ENCODE measurements at places on chromosomes 11 and 22.

DNA sequence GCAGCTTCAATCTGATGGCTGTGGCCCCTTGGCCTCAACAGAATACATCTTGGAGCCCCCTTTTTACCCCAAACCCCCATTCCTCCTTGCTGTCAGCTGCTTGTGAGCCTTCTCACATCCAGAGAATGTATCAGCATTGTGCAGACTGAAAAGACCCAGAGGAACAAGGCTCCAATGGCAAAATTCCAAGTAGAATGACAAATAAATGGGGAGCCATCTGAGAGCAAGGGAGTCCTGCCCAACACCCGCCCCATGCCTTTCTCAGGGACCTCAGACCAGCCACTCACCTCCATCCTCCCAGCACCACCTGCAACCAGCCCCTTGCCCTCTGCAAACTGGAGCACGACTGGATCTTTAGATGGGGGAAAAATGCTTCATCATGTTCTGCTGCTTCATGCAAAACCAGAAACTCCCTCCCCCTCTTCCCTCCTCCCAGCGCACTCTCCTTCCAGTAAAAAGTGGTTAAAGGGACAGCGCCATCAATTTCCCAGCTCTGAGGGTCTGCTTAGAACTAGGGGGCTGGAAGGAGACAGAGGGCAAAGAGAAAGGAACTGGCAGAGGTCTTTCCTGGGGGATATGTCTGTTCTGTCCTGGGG, 2.2 kb upstream of the NEFH start:
- DNase-seq = no peak

DNA sequence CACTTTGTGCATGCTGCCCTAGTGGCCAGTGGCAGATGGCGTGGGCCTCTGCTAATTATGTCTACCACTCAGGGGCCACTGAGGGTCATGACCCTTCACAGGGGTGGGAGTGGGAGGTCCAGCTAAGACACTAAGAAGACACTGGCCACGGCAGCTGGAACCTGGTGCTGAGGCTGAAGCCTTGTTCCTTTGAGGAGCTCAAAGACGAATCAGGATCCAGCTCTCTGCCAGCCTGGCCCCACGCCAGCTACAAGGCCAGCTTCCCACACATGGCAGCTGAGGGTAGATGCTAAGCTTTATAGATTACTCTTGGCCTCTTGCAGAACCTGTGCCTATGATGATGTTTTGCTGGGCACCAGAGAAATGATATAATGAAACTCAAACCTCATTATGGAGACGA, 226.3 kb downstream of the DSCAML1 start:
- no peak for DNase-seq

DNA sequence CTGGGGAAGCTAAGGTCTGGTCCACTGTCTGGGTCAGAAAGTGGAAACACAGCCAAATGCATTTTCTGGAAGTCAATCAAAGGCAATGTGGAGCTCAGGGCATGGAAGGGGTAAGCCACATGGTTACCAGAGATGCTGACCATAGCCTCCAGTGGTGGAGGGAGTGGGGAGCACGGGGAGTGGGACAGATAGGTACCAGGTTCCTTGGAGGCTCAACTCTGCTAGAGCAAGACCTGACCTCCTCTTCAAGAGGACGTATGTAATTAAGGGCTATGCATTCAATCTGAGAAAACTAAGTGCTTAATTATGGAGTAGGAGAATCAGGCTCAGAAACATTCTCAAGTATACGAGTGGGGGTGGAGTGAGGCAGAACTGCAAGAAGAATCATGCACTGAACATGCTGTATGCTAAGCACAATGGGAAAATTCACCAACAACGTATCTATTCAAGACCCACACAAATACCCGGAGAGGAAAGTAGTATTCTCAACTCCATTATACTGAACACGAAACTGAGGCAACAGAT, 65.2 kb upstream of the PHOX2A start:
- DNase-seq = no peak

DNA sequence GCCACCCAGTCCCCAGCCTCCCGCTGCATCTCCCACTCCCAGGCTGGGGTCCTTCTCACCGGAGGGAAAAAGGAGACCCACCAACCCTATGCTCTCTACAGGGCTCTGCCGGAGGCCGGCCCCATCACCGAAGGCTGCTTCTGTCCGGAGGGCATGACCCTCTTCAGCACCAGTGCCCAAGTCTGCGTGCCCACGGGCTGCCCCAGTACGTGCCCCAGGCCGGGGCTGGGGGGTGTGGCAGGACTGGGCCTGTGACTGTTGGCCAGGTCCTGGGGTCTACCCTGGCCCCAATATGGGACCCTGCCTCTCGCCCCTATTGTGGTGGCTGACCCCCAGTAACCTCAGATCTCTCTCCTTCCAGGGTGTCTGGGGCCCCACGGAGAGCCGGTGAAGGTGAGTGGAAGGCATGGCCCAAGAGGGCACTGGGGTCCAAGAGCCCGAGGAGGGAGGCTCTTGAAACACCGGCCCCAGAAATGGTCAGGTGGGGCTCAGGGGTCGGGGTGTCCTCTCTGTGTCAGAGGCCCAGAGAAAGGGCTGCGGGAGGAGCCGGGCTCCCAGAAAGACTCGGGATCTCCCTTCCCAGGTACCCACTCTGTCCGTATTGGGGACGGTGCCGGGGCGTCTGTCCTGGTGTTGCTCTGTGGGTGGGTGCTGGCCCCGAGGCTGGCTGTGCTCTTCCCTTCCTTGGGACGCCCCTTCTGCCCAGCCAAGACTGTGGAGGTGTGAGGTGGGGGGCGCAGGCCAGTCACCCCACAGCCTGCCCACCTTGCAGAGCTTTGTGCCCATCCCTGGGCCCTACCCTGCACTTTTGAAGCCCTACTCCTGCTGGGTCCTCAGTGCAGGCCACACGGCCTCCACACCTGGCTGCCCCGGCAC, 26.1 kb upstream of the MUC5B start:
- DNase-seq = no peak

DNA sequence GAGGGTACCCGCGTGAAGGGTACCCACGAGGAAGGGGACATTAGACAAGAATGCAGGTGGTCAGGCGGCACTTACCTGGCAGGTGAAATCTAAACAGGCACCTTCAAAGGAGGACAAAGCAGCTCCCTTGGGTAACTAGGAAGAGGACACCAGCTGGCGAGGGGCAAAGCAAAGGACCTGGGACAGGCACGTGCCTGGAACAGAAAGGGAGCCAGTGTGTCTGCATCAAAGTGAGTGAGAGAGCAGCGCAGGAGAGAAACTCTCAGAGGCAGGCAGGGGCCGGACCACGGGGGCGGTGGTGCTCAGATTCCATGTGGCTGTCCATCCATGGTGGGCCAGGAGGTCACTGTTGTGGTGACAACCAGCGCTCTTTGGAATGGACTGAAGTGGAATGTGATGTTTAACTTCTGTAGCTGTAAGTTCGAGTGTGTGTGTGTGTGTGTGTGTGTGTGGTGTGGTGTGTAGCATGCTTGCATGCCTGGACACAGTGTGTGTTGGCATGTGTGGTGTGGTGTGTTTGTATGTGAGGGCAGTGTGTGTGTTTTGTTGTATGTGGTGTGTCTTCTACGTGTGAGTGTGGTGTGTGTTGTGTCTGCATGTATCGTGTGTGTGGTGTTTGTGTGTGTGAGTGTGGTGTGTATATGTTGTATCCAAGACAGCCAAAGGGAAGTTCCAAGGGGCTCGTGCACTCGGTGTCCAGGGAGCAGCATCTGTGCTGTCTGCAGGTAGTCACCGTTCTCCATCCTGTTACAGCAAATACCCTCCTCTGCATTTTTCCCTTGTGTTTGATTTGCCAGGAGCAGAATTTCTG, 86.4 kb downstream of the CDKN1C start:
- DNase-seq = no peak

- no peak for DNase-seq
Measured at GRCh38 chr22:30876915-30877553, 91.5 kb downstream of the MORC2 start.

DNA sequence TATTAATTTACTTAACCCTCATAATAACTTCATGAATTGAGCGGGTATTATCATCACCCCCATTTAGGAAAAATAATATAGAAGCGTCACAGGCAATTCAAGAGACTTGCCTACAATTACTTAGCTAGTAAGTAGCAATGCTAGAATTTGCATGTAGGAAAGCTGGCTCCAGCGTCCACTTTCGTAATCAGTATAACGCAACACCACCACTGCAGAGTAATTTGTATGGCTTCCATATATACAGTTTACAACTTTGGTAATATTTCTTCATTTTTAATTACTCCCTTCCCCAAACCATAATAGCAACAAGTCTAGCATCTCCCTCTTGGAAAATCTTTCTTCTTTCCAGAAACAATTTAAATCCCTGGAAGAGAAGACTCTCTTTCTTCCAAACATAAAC, 89.9 kb upstream of the OR5AK2 start:
- no peak for DNase-seq

- DNase-seq = no peak
Measured at GRCh38 chr22:38566726-38567504, 3.1 kb downstream of the DMC1 start.

DNA sequence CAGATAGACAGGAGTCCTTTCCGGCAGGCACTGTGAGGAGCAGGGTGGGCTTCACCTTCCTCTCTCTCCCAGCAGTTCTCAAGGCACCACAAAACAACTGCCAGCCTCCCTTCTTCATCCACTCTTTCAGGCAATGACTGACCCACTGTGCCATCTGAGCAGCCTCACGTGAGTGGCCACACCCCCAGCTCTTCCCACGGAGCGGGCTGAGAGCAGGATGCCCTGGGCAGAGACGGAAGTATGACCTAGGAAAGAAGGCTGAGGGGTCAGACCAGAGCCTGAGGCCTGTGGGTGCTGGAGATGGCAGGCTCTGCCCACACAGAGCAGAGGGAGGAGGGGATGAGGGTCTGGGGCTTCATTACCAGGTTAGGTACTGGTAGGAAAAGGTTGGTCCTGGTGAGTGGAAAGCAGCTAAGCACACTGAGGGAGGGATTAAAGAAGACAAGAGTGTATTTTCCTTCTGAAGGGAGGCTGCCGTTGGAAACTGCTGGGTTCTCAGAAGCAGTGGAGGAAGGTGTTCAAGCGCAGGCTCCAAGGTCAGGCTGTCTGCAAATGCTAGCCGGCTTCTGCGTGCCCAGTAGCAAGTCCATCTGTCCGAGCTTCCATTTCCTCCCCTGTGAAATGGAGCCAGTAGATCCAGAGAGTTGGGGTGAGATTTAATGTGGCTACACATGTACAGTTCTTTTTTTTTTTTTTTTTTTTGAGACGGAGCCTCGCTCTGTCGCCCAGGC, 4.6 kb downstream of the NLRP6 start:
- DNase-seq = no peak

- no peak for DNase-seq
Measured at GRCh38 chr11:87252869-87253268, 215.1 kb downstream of the TMEM135 start.

DNA sequence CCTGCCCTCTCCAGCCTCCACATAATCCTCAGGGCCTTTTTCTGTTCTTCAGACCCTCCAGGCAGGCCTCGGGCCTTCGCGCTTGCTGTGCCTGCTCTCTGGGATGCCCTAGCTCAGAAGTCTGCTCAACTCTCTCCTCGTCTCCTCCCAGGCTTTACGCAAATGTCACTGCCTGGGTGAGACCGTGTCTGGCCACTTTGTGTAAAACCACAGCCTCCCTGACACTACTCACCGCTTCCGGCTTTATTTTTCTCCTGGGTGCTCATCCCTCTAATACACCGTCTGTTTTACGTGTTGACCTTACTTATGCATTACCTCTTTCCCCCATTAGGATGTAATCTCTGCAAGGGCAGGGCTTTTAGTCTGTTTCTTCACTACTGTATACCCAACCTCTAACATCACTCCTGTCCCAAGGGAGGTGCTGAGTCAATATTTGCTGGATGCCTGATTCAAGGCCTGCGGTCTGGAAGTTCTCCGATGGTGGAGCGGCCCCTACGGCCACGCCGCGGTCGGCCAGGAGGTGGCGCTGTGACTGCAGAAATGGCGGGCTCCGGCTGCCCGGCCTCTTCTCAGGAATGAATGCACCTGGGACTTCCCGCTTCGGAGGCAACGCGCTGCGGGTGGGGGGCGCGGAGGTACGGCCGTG, 58.2 kb upstream of the THY1 start:
- DNase-seq = peak; percentile 60

GRCh38 chr11:95419915-95420314, 188.9 kb upstream of the SESN3 start:
- no peak for DNase-seq

DNA sequence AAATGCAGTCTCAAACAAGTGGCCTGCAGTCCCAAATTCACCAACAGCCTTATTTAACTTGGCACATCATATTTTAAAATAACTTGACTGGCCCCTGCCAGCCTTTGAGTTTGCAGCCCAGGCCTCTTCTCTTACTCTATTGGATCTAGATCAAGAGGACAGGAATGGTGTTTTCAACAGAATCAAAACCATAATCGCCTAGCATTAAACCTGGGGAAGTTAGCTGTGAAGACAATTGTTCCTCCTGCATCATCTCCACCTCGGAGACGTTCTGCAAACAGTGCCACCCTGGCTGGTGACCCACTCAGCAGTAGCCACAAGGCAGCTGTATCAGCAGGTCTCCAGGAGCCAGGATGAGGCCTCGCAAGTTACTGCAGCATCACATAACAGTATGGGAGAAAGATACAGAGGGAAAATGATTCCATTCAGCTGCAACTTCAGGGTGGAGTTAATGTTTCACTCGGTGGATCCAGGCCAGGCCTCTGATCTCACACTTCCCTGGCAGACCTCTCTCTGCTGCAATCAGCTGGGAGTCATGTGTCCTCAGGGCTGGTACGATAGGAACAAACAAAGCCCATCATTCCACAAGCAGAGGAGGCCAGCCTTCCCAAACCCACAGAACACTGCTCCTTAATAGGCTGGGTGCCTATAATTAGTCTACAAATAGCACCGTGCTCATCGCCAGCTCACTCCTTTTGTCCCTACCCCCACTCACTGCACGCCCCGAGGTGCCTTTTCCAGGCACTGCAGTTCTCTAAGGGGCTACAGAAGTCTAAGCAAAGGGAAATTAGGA, 18.6 kb upstream of the SCN2B start:
- no peak for DNase-seq

DNA sequence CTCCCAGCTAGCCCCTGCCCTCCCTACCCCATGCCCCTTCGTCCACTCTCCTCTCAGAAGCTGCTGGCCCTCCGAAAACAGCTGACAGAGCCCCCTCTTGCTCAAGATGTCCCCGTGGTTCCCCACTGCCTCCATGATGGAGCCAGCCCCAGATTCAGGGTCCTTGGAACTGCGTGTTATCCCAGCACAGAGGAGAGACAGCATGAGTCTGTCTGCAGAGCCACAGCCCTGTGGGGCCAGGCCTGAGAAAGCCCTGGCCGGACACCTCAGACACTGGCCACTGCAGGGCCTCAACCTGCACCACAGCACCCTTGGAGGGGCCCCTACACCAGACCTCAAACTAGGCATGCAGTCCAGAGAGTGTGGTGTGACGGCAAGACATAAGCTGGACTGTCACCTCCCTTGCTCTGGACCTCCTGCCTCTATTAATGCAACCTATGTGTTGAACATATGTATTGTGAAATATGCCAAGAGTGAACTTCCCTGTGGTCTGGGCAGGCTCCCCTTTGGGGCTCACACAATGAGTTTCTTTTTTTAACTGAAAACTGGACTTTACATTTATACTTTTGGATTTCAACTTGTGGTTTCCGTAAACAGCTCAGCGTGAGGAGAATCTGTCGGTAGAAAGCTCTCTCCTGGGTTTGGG, 9.6 kb downstream of the PNPLA5 start:
- no peak for DNase-seq

GRCh38 chr11:79045018-79045799, 395.6 kb downstream of the TENM4 start:
- DNase-seq = no peak
